Neuronal stem cell (in vitro differentiated cells): ENCODE measurements at places on chromosomes 13 and 19.

- no peak for DNase-seq
Measured at GRCh38 chr13:97226788-97227627, 4.9 kb downstream of the MBNL2 start.

DNA sequence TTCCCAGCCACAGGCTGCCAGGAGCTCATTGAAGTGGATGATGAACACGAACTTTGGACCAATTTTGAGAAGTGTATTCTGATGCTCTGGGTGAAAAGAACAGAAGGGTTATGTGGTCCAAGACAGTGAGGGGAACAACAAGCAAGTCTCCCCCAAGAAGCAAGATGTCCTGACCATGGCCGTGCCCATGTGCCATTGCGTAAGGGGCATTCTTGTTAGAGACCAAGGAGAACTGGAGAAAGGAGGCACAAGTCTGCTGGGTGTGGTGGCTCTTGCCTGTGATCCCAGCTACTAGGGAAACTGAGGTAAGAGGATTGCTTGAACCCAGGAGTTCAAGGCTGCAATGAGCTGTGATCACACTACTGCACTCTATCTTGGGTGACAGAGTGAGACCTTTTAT lies 27.0 kb upstream of the UBAC2 start:
- no peak for DNase-seq

- no peak for DNase-seq
Measured at GRCh38 chr19:28563964-28564921, 648.7 kb downstream of the UQCRFS1 start.

DNA sequence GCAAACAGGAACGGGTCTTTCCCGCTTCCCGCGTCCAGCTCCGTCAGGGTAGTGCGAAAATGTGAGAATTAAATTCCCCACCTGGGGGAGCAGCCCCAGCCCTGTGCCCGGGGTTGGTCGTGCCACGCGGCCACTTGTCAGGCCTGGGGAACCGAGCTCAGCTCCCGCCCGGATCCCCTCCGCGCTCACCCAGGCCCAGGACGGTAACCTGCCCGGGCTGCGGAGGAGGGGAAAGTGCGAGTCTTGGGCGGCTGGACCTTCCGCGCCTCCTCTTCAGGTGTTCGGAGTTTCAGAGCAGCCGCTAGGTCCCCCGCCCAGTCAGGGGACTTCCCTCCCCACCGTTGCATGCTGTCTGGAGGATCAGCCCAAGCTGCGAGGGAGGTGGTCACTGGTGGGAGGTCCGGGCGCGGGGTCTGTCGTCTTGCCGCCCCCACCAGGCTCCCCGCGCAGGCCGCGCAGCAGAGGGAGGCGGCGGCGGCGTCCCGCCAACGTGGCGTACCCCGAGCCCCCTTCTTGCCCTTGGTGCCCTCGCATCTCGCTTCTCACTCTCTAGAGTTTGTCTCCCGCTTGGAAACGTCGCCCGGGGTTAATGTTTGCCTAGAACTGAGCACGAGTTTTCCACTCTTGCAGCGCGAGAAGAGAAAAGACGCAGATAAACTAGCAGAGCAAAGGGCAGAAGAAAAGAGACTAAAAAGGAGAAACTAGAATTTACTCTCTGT lies 8.1 kb downstream of the URAD start:
- DNase-seq = no peak

DNA sequence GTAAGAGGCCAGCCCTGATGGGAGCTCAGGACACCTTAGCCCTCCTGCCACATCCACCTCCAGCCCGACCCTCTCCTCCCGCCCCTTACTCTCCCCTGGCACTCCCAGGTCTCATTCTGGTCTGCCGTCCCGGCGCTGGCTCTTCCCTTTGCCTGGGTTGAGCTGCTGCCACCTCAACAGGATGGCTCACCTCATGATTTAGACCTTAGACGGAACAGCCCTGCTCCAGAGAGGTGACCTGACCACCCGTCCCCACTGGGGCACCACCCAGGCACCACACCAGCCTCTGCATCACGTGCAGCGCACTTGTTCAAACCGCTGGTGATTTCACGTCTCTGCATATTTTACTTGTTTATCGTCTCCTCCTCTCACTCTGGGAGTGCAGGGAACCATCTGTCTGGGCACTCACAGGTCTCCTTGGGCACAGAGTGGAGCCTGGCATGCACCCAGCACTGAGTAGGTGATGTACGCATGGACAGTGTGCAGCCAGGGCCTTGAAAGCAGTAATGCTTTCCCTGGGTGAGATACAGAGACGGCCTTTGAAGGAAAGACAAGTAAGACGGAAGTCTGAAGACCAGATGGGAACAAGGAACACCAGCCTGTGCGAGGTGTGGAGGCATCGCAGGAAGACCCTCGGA lies 183.1 kb downstream of the KATNAL1 start:
- DNase-seq = no peak

- no peak for DNase-seq
Measured at GRCh38 chr19:38734176-38734425, 10.2 kb downstream of the CAPN12 start.

DNA sequence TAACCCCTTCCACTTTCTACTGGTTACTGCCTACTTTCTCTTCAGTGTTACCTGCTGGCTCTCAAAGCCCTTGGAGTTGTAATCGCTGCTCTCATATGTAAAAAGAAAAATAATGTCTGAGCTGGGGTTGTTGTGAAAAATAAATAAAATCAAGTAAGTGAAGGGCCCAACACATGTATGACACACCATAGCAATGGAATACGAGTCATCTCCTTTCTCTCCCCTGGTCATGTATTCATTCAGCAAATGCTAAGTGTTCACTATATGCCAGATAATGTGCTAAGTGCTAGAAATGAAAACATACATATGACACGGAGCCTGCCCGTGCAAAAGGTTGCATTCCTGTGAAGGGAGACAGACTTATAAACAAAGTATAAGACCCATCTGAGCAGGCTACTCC lies 535.0 kb downstream of the RFC3 start:
- no peak for DNase-seq

GRCh38 chr19:44649578-44650145 lies 6.0 kb downstream of the PVR start:
- DNase-seq = no peak

GRCh38 chr13:33512880-33513554 lies 227.5 kb upstream of the STARD13 start:
- DNase-seq = no peak

DNA sequence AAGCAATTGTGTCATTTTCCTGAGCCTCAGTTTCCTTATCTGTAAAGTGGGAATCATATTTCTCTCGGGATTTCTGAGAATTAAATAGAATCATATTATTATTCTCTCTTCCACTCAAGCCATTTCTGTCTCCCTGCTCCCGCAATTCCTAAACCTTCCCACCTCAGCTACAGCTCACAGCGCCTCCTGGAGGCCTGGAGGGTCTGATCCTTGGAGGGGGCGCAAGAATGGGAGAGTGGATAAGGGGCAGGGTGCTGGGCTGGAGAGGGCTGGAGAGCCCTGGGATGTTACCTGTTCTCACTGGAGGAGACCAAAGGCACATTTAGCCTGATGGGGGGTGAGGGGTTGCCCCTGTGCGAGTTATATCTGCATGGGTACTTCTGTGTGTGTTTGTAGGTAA lies 31.1 kb upstream of the CYP2S1 start:
- no peak for DNase-seq

DNA sequence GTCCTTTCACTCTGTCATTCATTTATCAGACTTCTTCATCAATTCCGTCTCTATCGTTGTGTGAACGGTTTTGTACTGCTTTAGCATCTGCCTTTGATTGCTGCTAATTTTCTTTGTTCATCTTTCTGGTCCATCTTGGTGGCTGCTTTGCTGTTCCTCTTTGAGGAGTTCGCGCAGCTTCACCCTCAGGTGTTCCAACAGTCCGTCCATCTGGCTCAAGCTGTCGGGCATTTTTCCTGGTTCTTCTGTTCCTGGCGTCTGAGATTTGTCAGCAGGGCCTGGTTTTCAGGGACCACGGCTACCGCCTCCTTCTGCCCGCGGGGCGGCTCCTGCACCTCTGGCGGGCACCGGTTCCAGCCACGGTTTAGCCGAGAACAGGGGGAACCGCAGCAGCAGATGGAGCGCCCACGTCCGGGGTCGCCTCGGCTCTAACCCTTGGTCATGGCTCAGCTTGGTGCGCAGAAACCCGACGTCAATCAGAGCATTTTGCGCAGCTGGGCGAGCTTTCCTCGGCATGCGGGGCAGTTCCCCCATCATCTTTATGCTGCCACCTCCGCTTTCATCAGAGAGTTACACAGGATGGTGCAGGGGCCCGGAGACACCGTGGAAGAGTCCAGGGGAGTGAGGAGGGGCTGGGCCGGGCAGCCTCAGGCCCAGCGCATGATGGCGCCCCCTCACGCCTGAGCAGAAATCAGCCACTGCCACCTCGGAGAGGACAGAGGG lies 89.5 kb downstream of the ZNF100 start:
- no peak for DNase-seq

DNA sequence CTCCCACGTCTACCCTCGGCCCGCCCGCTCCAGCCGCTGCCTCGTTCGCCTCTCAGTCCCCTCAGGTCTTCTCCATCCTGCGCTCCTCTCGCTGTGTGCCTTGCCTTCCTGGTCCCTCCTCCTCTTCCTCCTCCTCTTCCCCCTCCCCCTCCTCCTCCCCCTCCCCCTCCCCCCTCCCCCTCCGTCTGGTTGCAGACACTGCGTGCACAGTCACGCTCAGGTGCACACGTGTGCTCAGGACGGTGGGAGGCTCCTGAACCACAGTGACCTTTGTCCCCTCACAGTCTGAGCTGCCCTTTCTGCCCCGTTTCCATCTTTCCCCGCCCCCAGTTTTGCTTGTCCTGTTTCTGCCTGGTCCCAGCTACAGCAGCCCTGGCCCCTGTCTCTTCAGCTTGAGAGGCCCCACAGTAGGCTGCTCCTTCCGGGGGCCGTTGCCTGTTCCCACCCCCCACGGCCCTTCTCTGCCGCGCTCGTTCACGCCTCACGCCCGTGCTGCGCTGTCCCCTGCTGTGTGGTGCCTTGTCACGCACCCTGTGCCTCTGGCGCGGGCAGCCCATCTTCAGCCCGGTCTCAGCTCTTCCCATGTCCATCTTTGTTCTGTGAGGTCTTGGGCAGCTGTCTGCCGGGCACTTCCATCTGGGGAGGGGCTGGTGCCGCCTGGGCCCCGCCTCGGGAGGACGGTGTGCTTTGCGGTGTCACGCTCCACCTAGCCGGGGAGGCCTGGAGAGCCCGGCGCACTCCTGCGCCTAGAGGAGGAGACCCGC lies 13.8 kb upstream of the RPS15 start:
- no peak for DNase-seq

GRCh38 chr19:57813919-57814504 lies 701 bp downstream of the ZNF552 start:
- no peak for DNase-seq

DNA sequence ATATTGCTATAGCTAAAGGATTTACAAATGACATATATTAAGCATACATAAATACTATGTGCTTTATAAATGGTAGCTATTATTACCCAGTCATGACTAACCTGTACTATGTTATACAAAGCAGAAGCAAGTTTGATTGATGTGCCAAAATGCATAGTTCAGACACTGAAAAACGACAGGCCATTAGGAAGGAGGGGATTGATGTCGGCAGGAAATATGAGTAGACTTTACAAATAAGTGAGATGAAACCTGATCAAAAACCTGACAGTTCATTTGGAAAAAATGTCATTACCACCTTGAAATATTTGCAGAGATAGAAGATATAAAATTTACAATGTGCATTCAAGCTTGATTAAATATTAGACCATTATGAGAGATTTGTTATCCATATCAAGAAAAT lies 38.8 kb upstream of the TPP2 start:
- DNase-seq = no peak

DNA sequence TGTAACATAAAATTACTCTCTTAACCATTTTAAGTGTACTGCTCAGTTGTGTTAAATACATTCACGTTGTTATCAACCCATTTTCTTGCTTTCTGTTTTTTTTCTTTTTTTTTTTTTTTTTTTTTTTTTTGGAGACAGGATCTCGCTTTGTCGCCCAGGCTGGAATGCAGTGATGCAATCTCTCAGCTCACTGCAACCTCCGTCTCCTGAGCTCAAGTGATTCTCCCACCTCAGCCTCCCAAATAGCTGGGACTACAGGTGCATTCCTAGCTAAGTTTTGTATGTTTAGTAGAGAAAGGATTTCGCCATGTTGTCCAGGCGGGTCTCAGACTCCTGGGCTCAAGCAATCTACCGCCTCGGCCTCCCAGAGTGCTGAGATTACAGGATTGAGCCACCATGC lies 42.5 kb upstream of the C13orf42 start:
- DNase-seq = no peak

GRCh38 chr19:13052447-13053175 lies 50.0 kb downstream of the LYL1 start:
- DNase-seq = no peak

DNA sequence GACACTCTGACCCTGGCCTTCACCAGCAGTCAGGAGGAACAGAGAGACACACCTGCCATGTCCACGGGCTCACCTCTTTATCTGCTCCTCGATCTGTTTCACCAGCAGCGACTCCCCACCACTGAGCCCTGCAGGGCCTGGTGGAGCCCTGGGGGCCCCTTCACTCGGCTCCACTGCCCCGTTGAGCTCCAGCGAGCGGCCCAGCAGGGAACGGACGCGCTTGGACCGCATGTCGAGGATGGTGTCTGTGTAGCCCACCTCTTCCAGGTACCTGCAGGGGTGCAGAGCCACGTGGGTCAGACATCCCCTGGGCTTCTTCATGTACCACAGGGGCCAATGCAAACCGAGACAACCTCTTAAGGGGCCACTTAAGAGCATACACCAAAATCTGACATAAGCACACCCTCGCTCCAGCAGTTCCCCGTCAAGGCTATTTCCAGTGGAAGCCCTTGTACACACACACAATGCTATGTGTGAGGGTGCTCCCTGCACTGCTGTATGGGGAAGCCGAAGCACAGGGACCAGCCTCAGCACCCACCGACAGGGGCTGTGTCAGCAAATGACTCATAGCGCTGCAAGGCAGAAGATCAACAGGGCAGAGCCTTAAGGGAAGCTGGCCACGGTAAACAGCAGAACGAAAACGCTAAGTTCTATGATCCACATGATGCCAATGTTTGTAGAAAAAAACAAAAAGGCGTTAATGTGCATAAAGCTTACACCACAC lies 12.7 kb upstream of the FKRP start:
- no peak for DNase-seq

DNA sequence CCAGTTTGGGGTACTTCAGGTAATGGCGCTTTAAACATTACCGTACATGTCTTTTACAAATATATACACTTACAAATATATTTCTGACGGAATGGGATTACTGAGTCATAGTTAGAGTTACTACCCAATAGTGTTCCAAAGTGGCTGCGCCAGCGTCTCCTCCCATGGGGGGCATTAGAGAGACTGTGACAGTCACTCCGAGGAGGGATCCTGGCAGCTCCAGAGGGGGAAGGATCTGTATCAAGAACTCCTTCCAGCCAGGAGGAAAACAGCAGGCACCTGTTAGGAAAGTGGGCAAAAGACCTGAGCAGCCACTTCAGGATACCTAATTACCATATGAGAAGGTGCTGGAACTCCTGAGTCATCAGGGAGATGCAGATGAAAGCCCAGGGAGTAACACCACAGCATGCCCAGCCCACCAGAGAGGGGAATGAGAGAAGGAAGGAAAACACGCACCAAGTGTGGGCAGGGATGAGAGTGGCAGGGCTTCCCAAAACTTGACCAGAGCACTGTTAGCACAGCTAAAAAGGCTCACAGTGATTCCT lies 52.9 kb downstream of the SLC7A9 start:
- DNase-seq = no peak
